Naive B cell (primary cell): ENCODE measurements at places on chromosomes 11 and 22.
A peak's percentile ranks its signal among the peaks of the same experiment; 100 is the strongest.

DNA sequence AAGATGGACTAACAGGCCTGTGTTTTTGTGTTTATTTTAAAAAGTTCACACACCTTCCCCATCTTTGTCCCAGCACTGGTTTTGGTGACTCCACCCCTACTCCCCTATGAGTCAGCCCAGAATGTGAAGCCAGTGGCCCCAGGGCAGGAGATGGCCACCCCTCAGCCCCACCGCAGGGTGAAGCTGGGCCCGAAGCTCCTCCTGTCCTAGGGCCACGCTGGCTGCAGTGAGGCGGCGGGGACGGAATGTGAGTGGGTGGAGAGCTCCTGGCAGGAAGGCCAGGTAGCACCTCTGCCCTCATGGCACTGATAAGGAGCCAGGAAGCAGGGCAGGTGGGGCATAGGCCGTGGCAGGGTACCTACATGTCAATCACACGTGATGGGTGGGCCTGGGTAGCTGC lies 39.9 kb downstream of the SGSM3 start:
- no peak for DNase-seq

DNA sequence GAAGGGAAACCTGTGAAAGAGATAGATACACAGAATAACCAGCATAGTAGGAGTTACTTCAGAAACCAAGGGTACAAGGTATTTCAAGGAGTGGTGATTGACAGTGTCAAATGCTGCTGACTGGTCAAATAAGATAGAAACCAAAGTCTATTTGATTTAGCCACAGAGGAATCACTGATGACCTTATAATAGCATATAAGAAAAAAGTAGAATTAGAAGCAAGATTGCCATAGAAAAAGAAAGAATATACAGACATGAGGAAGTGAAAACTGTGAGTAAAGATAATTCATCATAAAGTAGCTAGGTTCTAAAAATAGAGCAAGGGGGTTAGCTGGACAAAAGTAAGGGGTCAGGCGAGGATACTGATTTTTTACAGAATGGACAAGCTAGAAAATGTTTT lies 14.2 kb downstream of the ZBTB44 start:
- DNase-seq: no peak

DNA sequence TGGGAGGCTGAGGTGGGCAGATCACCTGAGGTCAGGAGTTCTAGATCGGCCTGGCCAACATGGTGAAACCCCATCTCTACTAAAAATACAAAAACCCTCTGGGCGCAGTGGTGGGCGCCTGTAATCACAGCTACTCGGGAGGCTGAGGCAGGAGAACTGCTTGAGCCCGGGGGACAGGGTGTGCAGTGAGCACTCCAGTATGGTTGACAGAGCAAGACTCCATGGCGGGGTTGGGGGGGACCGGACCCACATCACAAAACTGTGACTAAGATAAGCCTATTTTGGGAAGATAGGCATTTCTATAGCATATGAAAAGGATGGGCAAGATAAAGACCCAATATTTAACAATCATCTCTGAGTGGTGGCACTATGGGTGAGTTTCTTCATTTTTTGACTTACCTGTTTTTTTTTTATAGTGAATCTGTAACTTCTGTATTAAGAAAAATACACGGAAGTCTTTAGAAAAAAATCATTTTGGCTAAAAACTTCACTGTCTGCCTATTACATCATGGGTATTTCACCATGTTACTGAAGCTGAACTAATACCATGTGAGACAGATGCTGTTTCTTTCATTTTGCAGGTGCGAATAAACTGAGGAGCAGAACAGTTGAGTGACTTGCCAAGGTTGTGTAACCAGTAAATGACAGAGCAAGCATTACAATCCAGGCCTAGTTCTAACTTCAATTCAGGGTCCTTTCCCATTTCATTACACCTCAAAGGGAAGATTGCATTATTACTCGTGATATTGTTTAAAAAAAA lies 2.5 kb downstream of the CELF1 start:
- DNase-seq: no peak

- DNase-seq: no peak
Observed at GRCh38 chr11:33021501-33021900, 5.8 kb downstream of the DEPDC7 start.

GRCh38 chr11:17161515-17161914 lies 46.3 kb downstream of the PIK3C2A start:
- no peak for DNase-seq

DNA sequence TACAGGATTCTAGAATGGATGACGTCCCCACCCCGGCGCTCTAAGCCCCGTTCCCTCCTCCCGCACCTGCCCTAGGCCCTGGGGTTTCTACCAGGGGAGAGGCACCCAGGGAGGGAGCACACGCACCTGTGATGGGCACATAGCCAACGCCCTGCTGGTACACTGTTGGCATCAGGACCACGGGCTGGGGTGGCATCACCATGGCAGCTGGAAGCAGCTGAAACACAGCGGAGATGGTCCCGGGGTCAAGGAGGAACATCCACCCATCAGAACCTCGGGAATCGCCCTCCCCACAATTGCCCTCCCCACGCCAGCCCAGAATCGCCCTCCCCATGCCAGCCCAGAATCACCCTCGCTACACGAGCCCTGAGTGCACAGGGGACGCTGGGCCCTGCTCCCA lies 23.6 kb downstream of the TOLLIP start:
- DNase-seq: no peak

GRCh38 chr11:69048031-69048693 lies 570 bp upstream of the TPCN2 start:
- DNase-seq: no peak

GRCh38 chr11:8061555-8062428 lies 19.2 kb upstream of the TUB start:
- DNase-seq: no peak

DNA sequence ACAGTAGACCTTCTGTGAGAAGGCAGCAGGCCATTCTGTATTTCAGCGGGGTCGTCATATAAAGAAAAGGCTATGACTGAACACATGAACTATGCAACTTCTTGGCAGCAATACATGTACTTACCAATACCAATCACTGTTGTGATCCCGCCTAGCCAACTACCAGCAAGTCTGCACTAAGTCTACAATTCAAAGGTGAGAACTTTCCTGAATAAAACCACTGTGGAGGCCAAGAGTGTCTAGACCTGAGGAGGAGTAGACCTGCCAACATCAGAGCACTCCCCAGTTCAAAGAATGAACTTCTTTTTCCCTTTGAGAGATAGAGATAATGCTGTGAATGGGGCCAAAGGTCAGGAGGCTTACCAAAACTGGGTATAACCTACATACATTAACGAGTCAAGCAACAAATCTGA lies 108.2 kb downstream of the SIK3 start:
- no peak for DNase-seq

DNA sequence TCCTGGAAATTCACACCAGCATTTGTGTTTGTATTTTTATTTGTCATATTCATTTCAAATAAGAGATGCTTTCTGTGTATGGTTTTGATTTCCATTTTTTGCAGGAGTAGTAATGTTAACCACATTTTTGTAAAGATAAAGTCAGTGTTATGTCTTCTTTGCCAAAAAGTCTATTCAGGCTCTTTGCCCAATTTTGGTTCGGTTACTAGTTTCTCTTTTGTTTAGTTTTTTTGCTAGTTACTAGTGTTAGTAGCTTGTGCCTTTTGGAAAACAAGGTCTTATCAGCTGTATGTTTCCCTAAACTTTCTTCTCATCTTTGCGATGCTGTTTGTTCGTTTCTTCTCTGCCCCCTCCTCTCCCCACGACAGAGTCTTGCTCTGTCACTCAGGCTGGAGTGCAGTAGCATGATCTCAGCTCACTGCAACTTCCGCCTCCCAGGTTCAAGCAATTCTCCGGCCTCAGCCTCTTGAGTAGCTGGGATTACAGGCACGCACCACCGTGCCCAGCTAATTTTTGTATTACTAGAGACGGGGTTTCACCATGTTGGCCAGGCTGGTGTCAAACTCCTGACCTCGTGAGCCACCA lies 112.3 kb upstream of the GRK3 start:
- DNase-seq: no peak

- no peak for DNase-seq
Observed at GRCh38 chr22:46295277-46295971, 1.2 kb upstream of the GTSE1 start.

DNA sequence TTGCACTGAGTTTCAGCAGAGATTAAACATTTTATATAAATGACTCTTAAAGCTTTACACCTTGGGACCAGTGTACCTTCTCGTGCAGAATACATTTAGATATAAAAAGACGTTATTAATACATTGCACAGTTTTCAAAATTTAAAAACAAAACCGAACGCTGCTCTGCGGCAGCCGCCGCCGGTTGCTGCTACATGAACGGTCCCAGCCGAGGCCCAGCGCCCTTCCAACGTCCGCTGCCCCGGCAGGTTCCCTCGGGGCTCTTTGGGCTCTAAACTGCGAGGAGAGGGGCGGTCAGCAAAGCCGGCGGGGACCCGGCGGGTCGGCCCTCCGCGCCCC lies 2.0 kb downstream of the CDKN1C start:
- DNase-seq: no peak

- DNase-seq: no peak
Observed at GRCh38 chr11:46942172-46942571, 5.6 kb downstream of the CSTPP1 start.

GRCh38 chr11:99584830-99585229 lies 564.1 kb downstream of the CNTN5 start:
- no peak for DNase-seq

DNA sequence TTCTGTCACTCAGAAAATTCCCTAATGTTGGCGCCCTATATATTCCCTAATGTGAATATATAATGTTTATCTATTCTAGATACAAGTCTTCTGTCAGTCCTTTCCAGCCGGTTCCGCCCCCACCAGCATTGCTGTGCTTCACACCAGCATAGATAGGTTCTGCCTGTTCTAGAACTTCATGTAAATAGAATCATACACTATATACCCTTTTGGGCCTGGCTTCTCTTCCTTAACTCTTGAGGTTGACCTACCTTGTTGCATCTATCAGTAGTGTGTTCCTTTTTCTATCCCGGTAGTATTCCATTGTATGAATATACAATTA lies 34.6 kb downstream of the OTOG start:
- DNase-seq: no peak

GRCh38 chr11:125072218-125072960 lies 9.3 kb downstream of the SLC37A2 start:
- DNase-seq: peak; percentile 55

- no peak for DNase-seq
Observed at GRCh38 chr11:125224391-125225021, 60.0 kb downstream of the PKNOX2 start.

GRCh38 chr11:96168623-96169022 lies 174.4 kb downstream of the MAML2 start:
- no peak for DNase-seq
